ENCODE measurements at places on chromosomes 2 and 18.

DNA sequence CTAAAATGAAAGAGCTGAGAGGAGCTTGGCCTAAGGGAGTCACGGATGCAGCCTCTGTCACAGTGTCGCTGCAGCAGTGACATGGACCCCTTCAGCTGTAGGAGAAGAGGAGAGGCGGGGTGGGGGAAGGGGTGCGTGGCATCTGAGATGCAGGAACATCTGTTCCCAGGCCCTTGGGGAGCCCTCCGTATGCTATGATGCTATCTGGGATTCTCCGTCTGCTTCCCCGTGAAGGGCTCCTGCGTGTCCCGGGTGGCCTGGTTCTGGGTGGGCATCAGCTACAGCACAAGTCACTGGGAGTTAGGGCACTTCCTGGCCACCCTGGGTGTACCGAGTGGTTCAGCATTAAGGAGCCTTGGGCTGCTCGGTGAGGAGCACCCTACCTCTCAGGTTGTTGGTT is 35.6 kb upstream of the B3GNT7 start:
- no peak for DNase-seq

- DNase-seq, result no peak
Observed at GRCh38 chr2:112529757-112530156, 12.5 kb upstream of the POLR1B start.

GRCh38 chr2:192288295-192288694 is 93.6 kb upstream of the TMEFF2 start:
- DNase-seq, result no peak

DNA sequence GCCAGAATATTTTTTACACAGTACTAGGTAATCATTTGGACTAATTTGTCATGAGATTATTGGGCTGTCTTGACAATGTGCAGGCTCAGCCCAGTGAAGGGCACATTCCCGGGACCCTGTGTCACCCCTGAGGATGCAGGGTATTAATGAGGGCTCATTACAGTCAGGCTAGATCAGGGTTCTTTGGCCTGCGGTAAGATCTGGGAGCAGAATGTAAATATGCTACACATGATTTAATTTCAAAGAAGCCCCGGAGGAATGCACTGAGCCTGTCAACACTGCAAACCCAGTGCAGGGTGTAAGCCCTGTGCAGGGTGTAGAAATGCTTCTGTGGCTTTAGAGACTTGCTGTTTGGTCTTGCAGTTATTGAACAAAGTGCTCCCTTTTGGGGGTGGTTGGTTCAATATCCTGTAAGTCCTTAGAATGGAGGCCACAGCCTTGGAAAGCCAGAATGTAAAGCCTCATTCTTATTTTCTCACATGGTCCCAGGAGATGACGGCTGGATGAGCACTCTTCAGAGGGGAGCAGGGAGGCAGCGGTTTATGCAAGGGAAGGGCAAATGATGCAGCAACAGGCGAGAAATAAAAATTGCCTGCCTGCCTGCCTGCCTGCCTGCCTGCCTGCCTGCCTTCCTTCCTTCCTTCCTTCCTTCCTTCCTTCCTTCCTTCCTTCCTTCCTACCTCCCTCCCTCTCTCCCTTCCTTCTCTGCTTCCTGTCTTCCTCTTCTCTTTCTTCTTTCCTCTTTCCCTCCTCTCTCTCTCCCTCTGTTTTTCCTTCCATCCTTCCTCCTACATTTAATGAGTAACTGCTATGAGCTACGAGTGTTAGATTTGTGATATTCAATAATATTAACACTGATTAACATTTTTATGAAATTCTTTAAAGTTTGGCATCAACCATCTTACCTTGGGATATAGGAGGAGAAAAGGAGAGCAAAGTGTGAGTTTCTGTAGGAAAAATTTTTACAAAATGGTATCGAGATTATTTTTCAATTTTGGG is 148.8 kb downstream of the VAPA start:
- no peak for DNase-seq

DNA sequence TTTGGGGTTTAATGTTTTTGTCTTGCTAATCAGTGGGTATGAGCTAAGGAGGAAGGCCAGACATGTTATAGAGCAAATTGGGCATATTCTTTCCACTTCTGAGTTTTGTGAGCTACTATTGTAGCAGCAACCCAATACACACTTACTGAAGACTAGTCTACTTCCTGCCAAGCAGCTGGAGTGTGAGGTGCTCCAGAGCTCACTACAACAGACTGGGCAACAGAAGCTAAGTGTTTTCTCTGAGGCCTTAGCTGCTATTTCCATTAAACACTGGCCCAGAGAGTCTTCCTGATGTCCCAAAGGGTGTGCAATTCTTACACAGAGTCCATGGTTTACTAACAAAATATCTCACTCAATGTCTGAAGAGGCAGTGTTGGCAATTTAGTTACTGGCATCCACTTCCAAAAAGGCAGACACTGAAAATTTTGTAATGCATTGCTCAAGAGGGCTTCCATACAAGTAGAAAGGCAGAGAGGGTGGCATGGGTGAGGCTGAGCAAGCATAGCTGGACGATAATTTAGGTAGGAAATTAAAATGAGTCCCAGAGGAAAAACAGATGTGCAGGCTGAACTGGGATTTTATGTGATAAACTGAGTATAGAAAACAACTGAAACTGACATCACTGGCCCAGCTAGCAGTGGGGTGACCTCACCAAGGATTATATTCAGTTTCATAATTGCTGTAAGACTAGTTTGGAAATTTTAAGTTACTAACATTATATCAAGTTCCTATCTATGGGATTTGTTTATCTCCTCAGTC is 68.6 kb downstream of the ZC3H6 start:
- DNase-seq, result no peak

GRCh38 chr2:128607440-128607839 is 288.8 kb upstream of the HS6ST1 start:
- no peak for DNase-seq

DNA sequence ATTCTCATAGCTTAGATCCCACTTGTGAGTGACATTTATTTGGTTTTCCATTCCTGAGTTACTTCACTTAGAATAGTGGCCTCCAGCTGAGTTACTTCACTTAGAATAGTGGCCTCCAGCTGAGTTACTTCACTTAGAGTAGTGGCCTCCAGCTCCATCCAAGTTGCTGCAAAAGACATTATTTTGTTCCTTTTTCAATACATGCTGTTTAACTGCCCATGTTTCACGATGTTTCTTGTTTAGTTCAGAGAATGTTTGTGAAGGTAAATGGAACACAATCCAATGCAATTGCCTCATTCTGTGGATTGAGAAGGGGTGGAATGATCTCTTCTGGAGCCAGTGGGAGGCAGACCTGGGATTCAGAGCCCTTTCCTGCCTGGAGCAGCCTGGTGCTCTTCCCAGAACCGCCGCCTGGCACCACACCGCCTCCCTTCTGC is 273.5 kb upstream of the ATP5MC3 start:
- DNase-seq, result no peak

DNA sequence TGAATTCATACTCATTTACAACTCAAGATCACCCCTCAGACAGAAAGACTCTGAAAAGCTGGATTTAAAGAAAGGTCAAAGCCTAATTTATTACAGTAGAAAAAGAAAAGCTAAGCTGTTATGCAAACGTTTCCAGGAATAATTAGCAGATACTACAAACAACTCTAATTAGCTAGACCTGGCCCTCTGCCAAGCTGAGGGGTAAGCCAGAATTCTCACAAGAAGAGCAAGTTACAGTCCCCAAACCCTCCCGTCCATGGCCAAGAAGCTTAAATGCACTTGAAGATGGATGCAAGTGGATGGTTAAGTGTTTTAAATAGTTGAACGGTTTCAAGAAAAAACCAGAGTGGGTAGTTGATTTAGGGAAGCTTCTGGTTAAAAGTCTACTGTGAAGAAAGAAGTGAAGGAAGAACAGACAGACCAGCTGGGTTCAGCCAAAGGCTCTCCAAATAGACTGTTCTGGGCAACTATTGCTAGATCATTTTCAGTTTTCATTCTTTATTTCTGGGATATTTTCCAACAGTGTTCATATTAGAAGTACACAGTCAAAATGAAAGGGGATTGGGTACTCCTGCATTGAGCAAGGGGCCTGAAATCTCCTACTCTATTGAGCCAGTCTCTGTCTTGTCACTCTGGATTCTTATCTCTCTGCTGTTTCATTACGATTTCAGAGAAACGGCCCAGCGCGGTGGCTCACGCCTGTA is 4.8 kb downstream of the LMAN2L start:
- no peak for DNase-seq

DNA sequence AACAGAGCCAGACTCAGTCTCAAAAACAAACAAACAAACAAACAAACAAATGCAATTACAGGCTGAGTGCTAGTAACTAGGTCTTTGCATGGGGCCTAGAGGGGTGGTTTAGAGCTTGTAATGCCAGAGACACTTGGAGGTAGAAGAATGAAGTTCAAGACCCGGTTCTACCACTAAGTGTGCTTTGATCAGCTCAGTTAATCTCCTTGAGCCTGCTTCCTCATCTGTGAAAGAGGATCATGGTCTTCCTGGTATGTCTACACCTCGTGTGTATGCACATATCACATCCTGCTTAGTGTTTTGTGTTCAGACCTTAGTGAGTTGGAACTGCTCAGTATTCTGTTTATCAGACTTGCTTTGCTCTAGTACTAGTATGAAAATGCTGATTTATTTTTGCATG is 4.8 kb upstream of the ATP6V1C2 start:
- DNase-seq, result no peak

- DNase-seq, result no peak
Observed at GRCh38 chr2:1739961-1740715, 4.2 kb downstream of the PXDN start.

DNA sequence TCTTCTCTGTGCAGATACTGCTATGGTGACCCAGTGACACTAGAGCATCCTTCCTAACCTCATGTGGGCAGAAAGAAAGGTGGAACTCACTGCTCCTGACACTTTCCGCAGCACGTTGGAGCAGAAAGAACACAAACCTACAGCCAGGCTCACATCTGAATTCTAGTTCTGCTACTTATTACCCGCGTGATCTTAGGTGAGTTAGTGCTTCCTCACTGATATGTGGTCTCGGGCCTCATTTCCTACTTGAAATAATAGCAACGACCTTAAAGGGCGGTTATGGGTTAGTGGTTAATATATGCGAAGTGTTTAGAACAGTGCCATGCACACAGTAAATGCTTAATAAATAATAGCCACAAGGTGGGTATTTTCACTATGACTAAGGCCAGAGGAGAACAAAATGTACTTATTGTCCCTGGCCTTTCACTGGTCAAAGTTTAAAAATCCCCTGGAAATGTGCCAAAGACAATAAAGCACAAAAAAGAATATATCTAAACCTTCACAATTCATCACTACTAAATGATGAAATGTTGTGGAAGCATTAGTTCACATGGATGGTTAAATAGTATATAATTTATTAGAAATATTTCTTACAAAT is 66.6 kb downstream of the MYOM1 start:
- peak; percentile 11 for DNase-seq

- no peak for DNase-seq
Observed at GRCh38 chr18:27863780-27864430, 313.0 kb downstream of the CDH2 start.

- DNase-seq, result no peak
Observed at GRCh38 chr2:240898731-240899467, 2.9 kb upstream of the MAB21L4 start.

GRCh38 chr2:100234141-100234540 is 88.2 kb downstream of the LONRF2 start:
- DNase-seq, result no peak

DNA sequence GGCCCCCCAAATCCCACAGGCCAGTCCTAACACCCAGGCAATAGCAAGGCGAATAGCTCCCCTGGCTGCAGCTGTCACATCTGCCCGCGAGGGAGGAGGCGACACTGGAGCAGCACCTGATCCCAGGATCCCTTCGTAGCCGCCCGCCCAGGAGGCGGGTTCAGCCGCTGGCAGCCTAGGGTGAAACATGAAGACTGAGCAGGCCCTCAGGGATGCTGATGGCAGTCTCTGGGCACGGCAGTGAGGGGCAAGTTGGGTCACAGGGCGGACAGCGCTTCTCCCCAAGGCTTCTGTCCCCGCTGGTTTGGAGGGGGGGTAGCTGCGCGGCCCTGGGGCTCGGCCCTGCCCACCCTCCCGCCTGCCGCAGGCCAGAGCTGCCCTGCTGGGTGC is 1.9 kb downstream of the DNMT3A start:
- no peak for DNase-seq

DNA sequence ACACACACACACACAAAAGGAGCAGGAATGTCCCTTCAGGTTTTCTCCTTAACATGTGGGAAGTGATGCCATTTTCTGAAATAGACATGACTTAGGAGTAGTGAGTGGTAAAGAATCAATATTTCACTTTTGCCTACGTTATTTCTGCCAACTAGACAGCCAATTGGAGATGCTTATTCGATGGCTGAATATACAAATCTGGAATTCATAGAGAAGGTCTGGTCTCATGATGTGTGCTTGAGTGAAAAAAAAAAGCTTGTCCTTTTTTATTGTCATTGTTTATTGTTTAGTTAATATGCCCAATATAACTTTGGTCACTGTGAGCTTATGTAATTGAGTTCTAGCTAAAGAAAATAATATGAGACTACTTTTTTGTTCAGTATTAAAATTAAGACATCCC is 284.3 kb downstream of the GULP1 start:
- DNase-seq, result no peak

DNA sequence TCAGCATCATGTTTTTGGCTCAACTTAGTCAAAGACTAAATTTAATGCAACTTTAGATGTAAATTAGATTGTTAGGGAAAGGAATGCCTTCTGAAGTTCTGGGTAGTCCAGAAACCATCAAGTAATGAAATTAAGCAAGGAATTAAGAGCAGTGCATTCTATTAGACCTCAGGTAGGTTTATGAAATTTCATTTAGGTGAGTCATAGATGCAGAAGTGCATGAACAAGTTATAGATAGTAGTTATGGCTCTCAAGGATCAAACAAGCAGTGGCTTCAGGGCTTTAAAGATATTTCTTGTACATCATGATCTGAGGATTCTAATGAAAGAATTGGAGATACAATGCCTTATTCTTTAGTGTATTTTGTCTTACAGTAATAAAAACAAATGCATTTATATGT is 25.4 kb upstream of the SPOPL start:
- DNase-seq, result no peak

- no peak for DNase-seq
Observed at GRCh38 chr2:221708902-221709301, 136.8 kb upstream of the EPHA4 start.

GRCh38 chr2:11032396-11032795 is 120.7 kb downstream of the KCNF1 start:
- no peak for DNase-seq

- no peak for DNase-seq
Observed at GRCh38 chr2:63871864-63872263, 30.2 kb downstream of the UGP2 start.

GRCh38 chr2:98764499-98764898 is 33.6 kb upstream of the MGAT4A start:
- DNase-seq, result no peak

DNA sequence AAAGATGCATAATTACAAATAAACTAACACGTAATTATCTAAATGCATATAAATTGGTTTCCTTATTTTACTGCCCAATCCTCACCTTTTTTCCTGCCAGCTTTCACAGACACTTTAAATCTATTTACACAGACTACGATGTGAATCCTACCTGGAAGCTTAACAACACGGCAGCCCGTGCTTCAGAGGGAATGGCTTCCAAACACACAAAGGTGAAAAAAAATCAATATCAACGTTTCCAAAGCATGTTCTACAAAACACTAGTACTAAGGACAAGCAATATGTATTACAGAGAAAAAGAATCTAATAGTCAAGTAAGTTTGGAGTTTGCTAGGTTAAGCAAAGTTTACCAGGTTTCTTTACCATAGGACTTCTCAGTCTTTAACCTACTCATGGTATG is 4.4 kb downstream of the MAP4K3 start:
- no peak for DNase-seq

Data from GM18507 (cell line).